ENCODE measurements at places on chromosomes 7 and 10.

DNA sequence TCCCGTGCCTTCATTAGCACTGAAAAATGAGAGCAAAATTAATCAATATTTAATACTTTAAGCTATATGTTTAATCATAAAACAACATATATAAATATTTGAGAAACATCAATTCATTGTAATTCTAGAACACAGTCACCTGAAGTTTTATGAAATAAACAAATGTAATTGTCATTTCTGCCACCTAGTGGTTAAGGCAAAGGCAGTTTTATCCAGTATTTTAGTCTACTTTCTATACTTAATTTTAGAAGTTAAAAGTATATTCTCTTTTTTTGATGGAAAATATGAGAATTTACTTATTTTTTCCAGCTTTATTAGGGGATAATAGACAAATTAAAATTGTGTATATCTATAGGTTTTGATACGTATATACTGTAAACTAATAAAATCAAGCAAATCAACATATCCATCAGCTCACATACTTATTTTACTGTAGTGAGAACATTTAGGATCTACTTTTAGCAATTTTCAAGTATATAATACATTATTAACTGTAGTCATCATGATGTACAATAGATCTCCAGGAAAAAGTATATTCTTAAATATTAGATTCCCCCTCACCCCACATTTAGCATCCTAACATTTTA, 16.9 kb downstream of the PCGF6 start:
- no peak for DNase-seq

- no peak for DNase-seq
Measured at GRCh38 chr10:18164748-18165361, 24.6 kb downstream of the CACNB2 start.

GRCh38 chr7:80370587-80370986, 141.3 kb downstream of the GNAT3 start:
- DNase-seq: no peak

GRCh38 chr7:50147951-50148808, 55.1 kb upstream of the ZPBP start:
- DNase-seq: no peak

DNA sequence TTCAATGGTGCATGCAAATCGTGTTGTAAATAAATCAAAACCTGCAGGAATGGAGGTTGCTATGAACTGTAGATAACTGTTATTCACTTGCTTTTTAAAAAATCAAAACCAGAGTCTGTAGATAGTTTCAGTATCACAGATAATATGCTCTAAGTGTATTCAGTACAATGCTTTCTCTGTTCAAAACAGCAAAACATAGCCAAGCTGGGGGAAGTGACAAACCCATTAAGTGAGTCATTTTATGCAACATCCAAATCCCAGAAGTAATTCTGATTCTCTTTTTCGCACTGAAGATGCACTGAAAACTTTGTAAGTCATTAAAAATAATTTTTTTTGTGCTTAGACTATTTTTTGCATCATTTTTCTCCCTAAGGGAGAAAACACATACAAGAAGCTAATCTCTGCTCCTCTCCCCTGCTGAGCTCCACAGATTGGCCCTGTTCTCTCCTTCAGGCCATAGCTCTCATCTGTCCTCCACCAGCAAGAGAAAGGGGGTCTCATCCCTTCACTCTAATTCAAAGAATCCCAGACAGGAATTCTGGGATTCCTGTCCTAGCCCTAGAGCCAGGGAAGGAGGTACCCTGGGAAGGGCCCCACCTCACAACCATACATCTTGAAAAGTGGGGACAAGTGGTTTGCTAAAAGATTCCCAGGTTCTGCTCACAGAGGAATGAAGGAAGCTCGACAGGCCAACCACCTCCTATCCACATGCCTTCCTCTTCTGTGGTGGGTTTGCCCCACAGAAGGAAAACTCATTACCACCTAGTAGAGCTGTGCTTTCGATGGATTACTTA, 4.9 kb downstream of the PRTFDC1 start:
- no peak for DNase-seq

DNA sequence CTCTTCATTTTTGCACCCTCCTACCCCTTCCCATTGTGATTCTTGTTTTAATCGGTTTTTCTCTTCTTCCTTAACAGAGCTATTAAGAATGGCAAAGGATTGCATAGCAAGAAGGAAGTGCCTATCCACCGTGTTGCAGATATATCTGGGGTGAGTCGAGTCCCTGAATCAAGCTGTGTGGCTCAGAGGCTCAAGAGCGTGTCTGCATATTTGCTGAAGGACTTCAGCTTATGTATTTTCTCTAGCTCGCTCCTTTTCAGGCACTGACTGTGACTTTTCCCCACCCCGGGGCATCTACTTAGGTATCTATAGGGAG, 126.6 kb downstream of the LRRC4 start:
- no peak for DNase-seq

DNA sequence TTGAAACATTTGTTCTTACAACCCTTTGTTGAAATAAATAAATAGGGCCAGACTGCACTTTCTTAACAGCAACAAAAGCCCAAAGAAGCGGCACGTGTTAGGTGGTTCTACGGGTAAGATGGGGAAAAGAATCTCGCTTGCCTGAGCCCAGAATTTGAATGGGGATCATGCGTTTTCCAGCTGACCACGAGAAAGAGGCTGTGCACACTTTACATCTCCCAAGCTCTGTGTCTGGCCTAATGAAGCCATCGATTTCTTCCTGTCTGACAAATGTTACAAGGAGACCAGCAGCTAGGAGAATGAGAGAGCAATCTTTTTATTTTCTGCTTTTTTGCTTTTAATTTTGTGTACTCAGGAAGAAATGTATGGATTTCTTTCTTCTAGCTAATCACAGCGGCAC, 52.2 kb downstream of the FRMD4A start:
- no peak for DNase-seq

- DNase-seq: no peak
Measured at GRCh38 chr7:71746006-71746405, 614.1 kb downstream of the GALNT17 start.

GRCh38 chr10:94413361-94413760, 11.0 kb downstream of the TBC1D12 start:
- no peak for DNase-seq

- no peak for DNase-seq
Measured at GRCh38 chr7:134886353-134887057, 99.8 kb upstream of the AGBL3 start.

- no peak for DNase-seq
Measured at GRCh38 chr10:33376976-33377657, 42.6 kb upstream of the NRP1 start.

DNA sequence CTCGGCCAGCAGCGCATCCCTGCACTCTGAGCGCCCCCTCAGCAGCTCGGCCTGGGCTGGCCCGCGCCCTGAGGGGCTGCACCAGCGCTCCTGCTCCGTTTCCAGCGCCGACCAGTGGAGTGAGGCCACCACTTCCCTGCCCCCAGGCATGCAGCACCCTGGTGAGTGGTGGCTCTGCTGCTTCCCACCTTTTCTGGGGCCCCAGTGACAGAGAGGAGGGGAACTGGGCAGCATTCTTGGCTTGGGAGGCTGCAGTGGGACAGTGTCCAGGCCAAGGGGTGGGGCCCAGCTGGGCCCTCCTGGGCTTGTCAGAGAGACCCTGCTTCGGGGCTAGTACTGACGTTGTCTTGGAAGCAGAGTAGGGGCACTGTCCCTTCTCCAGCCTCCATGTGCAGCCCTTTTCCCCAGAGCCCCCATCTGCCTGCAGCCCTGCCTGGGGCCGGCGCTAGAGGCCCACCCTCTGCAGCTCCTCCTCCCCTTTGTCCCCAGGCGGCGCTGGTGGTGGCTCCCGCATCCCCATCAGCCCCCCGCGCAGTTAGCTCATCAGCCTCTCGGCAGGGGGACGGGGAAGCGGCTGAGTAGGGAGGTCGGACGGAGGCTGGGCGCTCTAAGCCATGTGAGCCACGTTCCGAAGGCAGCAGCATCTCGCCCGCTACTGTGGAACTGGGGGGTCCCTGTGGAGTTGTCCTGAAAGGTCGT, 29.2 kb downstream of the GBX1 start:
- no peak for DNase-seq

GRCh38 chr7:158325530-158326381, 261.9 kb downstream of the PTPRN2 start:
- peak; percentile 98 for DNase-seq

- DNase-seq: no peak
Measured at GRCh38 chr7:11235491-11235890, 261.8 kb downstream of the PHF14 start.

DNA sequence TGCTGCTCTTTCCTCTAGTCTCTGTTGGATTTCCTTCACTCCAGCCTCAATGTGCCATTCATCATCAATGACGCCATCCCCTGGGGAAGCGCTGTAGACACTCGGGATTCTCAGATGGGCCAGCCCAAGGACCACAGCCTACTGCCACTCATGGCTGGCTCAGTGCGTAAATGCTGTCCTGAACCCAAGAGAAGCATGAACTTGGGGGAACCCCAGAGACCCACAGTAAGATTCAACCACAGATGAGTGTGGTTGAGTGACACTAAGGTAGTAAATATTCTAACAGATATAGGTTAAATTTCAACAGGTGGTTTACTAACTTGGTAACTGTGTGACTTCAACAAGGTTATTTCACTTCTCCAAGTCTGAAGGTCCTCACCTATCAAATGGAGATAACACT, 304.1 kb downstream of the GRM8 start:
- DNase-seq: no peak

DNA sequence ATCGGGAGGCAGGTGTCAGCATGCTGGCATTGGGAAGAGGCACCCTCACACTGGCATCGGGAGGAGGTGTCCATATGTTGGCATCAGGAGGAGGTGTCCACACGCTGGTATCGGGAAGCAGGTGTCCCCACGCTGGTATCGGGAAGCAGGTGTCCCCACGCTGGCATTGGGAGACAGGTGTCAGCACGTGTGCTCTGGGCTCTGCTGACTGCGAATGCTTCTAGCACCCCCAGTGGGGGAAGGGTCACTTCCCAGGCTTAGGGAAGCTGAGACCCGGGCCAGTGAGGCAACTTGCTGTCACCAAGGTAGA, 92.5 kb upstream of the IKZF1 start:
- no peak for DNase-seq

- peak; percentile 55 for DNase-seq
Measured at GRCh38 chr10:102229810-102230263, 3.7 kb downstream of the ELOVL3 start.

- DNase-seq: no peak
Measured at GRCh38 chr10:30420766-30421165, 13.2 kb upstream of the MAP3K8 start.

DNA sequence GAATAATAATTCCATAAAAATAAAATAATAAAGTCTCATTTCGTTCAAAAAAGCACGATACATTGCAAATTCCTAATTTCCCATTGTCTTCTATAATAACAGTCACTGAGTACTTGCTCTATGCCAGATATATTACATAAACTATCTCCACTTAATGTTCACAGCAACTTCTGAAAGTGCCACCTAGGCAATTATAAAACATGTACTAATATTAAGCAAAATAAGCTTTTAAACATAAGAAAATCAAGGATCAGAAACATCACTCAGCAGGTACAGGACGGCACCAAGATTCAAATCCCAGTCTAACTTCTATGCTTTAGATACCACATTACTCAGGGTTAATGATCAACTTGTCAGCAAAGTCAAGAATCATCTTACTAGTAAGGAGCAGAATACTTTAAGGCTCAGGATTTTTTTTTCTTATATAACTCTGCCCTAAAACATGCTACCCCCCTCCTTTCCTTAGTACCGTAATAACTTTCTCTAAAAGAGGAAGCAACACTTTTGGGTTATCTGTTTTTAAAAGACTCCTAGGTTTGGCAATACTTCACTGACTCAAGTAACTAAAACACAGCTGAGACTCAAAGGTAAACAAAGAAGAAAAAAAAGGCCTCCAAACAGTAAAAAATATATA, 51.3 kb downstream of the USP6NL start:
- no peak for DNase-seq

DNA sequence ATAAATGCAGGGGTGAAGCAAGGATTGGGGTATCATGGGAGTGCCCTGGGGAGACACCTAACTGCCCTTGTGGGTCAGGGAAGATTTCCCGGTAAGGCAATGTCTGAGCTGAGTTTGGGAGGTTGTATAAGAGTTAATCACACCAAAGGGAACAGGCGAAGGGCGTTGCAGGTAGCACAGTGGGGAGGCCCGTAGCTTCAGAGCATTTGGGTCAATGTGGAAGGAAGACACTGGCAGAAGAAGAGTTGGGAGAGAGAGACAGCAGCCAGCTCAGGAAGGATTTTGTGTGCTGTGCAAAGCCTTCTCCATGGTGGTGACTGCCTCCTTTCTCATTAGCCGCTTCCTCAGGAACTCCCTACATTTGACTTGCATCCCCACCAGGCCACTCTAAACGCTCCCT, 80.8 kb upstream of the LEP start:
- DNase-seq: no peak

DNA sequence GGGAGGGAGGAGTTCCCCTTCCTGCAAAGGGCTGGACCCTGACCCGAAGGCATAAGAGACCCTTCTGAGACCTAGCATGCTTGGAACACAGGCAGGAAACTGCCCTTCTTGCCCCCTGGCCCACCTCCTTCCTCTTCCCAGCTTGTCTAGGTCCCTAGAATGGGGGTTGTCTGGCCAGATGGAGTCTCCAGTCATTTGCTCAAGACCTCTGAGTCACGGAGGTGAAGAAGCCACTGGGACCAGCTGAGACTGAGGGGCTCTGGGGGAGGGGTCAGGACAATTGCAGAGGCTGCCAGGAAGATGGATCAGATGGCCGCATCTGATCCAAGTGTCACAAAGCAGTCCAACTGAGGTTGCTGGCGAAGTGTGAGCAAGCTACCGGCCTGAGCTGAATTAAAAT, 46.2 kb downstream of the COL13A1 start:
- no peak for DNase-seq

DNA sequence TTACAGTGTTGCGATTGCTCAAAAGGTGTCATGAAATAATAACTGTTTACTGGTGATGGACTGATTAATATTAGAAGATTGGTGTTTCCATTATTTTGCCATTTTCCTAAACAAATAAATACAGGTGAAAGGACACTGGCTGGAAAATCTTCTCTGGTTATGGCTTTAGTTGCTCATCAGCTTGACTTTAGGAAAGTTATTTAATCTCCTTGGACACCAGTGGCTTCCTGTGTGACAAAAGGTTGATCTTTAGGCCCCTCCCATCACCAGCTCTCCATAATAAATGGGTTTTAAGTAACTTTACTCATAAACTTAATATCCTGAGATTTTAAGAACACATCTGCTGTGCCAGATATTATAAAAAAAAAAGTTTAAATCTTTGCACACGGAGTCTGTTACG, 737 bp downstream of the CABCOCO1 start:
- no peak for DNase-seq

DNA sequence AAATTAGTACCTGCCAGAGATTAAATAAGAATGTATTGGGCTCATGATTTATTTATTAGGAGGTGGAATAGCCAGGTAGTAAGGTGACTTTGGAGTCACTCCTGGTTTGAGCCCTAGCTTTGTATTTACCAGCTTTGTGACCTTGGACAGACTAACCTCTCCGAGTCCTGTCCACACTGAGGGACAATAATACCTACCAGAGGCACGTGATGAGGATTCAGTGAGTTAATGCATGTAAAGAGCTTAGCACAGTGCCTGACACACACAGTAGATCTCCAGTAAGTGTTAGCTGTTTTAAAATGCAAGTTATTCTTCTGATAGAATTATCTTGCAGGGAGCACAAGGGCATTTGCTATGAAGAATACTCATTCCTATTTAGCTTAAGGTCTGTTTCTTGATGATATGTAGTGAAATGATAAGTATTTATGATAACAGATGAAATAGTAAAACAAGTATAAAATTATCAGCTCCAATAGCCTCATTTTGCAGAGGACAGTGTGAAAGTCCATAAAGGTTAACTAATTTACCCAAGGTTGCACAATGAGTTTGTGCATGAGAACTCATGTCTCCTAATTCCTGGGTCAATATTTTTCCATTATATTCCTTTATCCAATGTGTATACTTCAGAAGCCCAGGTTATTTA, 36.4 kb downstream of the RABGEF1 start:
- DNase-seq: no peak

GRCh38 chr10:17785276-17785930, 23.7 kb upstream of the MRC1 start:
- no peak for DNase-seq

Data from NT2/D1 (cell line).